ENCODE measurements at places on chromosomes 5 and 9.

DNA sequence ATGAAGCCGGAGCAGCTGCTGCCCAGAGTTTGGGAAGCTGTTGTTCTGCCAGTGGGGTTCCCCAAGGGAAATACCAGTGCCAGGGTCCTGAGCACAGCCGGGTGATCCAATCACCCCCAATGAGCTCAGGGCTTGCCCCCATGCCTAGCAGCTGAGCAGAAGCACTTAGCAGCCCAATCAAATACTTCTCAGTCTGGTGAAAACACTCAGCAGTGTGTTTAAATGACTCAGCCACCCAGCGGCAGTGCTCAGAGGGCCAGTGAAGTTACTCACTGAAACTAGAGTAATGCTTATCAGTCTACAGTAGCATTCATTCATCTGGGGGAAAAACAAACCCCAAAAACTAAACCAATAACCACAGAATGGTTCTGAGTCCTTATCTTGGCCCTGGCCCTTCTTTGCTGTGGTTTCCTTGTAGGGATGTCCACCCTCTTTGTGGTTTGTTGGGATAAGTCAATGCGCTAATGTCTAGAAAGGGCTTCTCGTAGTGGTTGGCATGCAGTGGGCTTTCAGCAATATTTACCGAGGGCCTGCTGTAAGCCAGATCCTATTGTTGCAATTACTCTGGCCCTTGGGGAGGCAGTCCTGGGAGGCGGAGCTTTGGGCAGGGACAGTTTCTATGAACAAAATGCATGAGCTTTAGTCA lies 43.1 kb downstream of the LHX2 start:
- no peaks in the 10 kb centered on the region for H3K27me3 ChIP-seq
- DNase-seq = no peak
- no peaks in the 10 kb centered on the region for H3K36me3 ChIP-seq
- H3K4me1 ChIP-seq = no peaks in the 10 kb centered on the region
- H3K27ac ChIP-seq = no peak overlapping the region

DNA sequence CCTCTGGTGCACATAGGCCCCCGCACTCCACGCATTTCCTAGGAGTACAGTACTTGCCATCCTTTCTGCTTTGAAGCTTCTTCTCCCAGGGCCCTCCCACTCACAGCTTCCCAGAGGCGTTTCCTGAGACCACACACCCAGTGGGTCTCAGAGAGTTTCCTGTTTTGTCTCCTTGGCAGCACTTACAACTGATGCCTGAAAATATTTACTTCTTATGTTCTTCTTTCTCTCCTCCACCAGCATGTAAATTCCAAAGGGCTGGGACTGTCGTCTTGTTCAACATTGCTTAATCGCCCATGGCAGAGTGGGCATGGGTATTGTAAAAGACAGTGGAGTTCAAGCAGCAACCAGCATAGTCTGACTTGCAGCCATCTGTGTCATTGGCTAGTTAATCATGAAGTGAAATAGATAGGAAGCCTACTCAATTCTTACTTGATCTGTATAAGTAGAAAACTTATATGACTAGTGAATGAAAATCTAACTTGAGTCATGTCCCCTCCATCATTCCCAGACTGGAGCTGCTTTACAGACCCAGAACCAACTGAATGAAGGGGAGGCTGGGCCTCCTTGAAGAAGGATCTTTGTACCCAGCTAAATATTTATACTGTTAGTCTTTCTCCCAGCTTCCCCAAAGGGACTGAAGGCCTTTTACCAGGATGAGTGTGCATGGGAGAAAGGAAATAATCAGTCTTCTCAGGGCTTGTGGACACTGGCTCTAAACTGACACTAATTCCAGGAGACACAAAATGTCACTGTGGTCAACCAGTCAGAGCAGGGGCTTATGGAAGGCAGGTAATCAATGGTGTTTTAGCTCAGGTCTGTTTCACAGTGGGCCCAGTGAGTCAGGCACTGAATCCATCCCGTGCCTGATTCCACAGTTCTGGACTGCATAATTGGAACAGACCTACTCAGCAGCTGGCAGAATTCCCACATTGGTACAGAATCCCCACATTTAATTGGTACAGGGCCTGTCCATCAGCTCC lies 116.4 kb downstream of the SV2C start:
- H3K4me1 ChIP-seq = no peaks in the 10 kb centered on the region
- H3K36me3 ChIP-seq = no peaks in the 10 kb centered on the region
- no peak for DNase-seq
- no peak overlapping the region for H3K4me3 ChIP-seq
- H3K27ac ChIP-seq = no peak overlapping the region

DNA sequence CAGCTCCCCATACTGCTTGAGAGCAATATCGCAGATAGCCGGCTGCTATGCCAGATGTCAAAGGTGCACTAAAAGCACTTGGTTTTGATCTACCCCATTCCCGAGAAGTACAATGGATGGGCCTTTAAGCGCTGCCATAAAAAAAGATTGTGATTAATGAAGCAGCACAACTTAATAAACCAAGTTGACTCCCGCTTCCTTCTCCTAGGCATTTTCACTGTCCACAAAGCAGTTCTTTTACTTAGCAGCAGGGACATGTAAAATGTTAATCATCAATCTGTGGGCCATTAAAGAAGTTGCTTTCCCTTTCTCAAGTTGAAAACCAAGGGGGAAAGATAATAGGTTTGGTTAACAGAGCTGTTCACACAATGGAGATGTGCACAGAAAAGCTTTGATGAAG lies 176.4 kb downstream of the TRPM6 start:
- no peaks in the 10 kb centered on the region for H3K36me3 ChIP-seq
- DNase-seq = no peak
- H3K4me1 ChIP-seq = no peaks in the 10 kb centered on the region
- H3K27ac ChIP-seq = no peak overlapping the region
- H3K27me3 ChIP-seq = no peaks in the 10 kb centered on the region

- H3K4me3 ChIP-seq = no peak overlapping the region
- H3K36me3 ChIP-seq = no peaks in the 10 kb centered on the region
- no peak for DNase-seq
- H3K4me1 ChIP-seq = no peaks in the 10 kb centered on the region
Observed at GRCh38 chr5:149238540-149238939, 33.1 kb upstream of the AFAP1L1 start.

DNA sequence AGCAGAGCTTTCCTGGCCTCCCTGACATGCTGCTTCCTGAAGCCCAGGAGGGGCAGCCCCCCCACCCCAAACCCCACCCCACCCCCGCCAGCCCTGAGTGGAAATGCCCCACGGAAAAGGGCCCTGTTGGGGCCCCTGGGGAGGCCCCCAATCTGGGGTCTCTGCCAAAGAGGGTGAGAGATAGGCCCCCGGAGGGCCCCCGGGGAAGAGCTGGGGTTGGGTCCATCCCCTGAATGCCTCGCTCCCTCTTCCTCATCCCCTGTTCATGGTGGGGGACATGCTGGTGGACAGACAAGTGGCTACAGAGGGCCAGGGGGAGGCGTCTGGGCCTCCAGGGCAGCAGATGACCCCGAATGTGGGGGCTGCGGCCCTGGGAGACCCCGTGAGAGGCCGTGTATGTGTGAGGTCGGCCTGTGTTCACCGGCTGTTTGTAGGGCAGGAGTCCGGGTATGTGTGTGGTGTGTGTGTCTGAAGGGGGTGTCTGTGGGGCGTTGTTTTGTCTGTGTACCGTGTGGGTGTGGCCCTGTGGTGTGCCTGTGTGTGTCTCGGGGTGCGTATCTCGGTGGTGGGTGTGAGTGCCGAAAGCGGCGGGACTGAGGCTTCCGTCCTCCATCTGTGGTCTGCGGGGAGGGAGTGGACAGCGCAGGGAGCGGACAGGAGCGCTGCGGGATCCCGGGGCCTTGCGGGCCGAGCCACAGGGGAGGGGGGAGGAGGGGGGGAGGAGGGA lies 11.3 kb downstream of the C9orf50 start:
- no peaks in the 10 kb centered on the region for H3K27me3 ChIP-seq
- no peak overlapping the region for H3K4me3 ChIP-seq
- peaks cover 2% of the 10 kb centered on the region for H3K4me1 ChIP-seq
- peak overlapping the region; percentile 72 for H3K27ac ChIP-seq
- no peaks in the 10 kb centered on the region for H3K36me3 ChIP-seq
- DNase-seq = no peak

All from right lobe of liver (tissue), 6 donors.